CD4-positive, alpha-beta T cell treated with Interleukin-21 for 1 hour (primary cell): ENCODE measurements at places on chromosomes 12 and 14.
A peak's percentile ranks its signal among the peaks of the same experiment; 100 is the strongest.

DNA sequence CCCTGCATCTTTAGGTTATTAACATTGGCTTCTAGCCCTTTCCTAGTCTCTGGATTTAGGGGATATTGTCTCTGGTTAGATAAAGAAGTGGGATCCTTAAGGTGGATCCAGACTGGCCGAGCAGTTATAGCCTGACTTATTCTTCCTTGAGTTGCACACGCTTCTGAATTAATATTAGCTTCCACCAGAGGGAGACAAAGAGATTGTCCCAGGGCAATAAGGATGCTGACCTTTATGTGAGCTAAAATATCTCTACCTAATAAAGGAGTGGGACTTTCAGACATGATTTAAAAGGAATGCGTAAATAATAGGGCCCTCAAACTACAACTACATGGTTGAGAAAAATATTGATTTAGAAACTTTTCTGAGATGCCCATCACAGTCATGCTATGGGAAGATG is 139.7 kb downstream of the SLCO1B3 start:
- peak; percentile 5 for DNase-seq

DNA sequence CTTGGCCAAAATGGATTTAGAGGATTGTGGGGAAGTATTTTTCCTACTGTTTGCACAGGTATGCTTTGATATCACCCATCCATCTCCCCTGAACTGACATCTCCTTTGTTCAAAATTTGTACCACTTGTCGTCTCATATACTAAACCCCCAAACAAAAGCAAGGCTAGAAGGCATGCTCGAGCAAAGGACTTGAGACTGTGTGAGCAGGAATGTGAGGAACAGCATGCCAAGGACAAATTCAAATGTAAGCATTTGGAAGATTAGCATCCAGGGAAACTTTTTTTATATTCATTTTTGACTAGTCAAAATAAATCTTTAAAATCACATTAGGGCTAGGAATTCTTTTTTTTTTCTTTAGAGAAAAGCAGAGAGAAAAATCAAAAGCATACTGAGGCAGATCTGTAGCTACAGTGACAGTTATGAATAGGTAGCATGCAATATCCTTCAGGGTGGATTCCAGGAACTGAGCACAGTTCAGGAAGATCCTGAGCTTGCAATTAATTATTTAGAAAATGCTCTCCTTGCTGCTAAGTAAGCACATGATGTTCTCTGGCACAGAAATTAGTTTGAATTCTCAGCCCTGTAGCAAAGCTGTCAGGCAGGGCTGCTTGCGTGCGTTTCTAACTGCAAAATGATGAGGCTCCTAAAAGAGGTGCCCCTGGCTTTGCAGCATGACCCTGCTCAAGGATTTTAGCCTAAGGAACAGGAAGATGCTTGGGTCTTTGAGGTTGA is 327.7 kb downstream of the LRIG3 start:
- no peak for DNase-seq

DNA sequence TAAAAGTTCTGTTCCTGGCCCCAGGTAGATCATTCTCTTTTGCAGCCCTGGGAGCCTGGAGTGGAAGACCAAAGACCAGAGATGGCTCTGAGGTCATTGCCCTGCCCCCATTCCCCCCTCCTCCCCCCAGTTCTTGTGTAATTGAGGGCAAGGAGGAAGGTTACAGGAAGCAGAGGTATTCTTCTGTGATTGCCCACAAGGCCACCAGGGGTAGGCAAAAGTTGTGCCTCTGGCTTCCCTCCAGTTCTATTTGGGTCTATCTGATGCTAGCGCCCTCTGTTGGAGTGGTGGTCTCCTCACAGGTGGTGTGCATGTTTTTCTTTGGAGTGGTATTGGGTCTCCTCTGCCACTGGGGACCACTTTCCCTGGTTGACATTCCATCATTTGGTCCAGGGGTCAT is 41.2 kb upstream of the CRY1 start:
- peak; percentile 47 for DNase-seq

- DNase-seq = peak; percentile 62
Observed at GRCh38 chr12:7142056-7142644, 12.0 kb downstream of the CLSTN3 start.

GRCh38 chr14:80212023-80212397 is 706 bp upstream of the DIO2 start:
- DNase-seq = no peak

DNA sequence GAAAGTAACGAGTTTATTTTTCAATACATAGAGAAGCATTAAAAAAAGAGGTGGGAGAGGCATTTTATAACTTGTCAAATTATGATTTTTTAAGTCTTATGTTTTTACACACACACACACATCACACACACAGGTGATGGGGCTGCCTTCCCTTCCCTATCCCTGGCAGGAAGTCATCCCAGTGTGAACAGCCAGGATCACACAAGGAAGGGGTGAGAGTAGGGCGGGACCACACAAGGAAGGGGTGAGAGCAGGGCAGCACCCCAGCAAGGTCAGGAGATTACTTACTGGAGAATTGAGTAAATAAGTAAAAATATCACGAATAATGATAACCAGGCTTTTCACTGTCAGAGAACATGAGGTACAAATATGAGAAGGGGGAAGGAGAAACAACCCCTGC is 372.6 kb downstream of the SEC23A start:
- DNase-seq = no peak

GRCh38 chr12:53499266-53500141 is at the start of gene MAP3K12:
MAP3K12 (minus strand) TSS chr12:53499458; CDS start chr12:53487391, 12,067 bp downstream.
- peak; percentile 69 for DNase-seq

- peak; percentile 85 for DNase-seq
Observed at GRCh38 chr12:31682136-31682962, 22.9 kb downstream of the ETFBKMT start.

- DNase-seq = no peak
Observed at GRCh38 chr12:103640410-103640809, 53.3 kb downstream of the STAB2 start.

DNA sequence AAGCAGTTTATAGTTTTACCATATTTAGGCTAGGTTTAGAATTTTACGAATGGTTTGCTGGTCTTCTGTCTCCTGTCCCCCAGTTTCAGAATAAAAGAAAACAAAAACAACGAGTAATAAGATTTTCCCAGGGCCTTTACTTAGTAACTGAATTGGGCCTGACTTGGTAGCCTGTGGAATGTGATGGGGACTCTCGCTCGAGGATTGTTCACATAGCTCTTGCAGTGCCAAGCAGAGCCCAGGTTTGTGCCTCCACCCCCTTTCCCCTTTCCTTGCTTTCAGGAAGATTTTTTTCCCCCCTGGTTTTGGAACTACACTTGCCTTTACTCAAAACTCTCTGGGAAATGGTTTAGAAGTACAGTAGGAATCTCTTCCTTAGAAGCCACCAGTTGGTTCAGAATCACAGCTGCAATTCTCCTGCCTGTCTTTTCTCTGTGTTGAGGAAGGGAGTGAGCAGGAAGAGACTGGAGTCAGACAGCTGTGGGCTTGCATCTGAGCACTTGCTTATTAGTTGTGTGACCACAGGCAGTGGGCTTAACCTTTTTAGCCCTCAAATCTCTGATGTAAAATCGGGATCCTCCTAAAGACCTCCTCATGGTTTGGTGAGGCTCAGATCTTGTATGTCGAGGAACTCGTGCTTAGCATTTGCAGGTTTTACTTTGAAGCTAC is 501.2 kb downstream of the PCNX1 start:
- DNase-seq = no peak
